ENCODE measurements at places on chromosomes 5 and 9.

- DNase-seq: no peak
Observed at GRCh38 chr5:54870271-54870670, 115.1 kb downstream of the ESM1 start.

GRCh38 chr9:136138566-136138965 is 19.9 kb upstream of the TMEM250 start:
- DNase-seq: no peak

DNA sequence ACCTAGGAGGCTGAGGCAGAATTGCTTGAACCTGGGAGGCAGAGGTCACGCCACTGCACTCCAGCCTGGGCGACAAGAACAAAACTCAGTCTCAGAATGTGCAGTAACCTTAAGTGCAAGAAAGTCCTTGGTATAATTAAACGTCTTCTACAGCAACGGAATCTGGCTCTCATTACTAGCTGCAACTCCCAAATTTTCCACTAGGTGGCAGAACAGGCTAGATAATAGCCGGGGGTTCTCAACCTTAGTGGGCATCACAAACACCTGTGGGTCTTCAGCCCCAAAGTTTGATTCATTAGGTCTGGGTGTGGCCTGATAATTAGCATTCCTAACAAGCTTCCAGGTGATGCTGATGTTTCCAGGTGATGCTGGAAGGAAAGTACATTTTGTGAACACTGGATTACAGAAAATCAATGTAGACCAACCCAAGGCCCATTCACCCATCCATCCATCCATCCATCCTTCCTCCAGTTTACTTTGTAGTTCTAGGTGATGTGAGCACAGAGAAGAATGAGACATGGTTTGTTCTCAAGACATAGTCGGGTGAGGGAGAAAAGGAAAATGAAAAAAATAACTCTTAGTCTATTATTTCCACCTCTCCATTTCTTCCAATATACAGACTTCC is 37.3 kb downstream of the FBXW2 start:
- peak; percentile 36 for DNase-seq

DNA sequence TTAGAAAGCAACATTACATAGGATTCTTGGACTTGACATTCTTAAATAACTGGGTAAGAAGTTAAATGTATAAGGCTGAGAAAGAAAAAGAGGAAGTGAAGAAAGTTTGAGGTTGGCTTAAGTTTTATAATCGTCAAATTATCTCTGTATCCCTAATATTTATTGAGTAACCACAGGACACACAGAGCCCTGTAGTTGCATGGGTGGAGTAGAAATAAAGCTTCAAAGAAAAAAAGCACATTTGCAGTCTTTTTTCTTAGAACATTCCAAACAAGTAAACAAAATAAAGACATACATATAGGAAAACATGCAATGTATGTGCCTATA is 137.0 kb downstream of the CCDC192 start:
- no peak for DNase-seq

- DNase-seq: no peak
Observed at GRCh38 chr5:147743678-147744374, 38.7 kb downstream of the JAKMIP2 start.

DNA sequence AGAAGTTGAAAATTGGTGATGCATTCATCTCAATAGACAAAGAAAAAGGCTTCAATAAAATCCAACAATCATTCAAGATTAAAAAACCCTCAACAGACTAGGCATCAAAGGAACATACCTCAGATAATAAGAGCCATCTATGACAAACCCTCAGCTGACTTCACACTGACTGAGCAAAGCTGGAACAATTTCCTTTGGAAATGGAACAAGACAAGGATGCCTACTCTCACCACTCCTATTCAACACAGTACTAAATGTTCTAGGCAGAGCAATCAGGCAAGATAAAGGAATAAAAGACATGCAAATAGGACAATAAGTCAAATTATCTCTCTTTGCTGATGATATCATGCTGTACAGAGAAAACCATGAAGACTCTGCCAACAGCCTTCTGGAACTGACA is 1188.1 kb downstream of the DTWD2 start:
- no peak for DNase-seq

GRCh38 chr5:20949636-20950035 is 961.6 kb upstream of the CDH18 start:
- DNase-seq: no peak

- DNase-seq: no peak
Observed at GRCh38 chr9:122900791-122901190, 4.4 kb downstream of the RC3H2 start.

- DNase-seq: no peak
Observed at GRCh38 chr5:139571966-139572365, 10.8 kb downstream of the UBE2D2 start.

GRCh38 chr5:17805227-17805825 is 171.1 kb downstream of the TAF11L14 start:
- DNase-seq: no peak

- DNase-seq: no peak
Observed at GRCh38 chr5:151772846-151773561, 1.2 kb downstream of the G3BP1 start.

DNA sequence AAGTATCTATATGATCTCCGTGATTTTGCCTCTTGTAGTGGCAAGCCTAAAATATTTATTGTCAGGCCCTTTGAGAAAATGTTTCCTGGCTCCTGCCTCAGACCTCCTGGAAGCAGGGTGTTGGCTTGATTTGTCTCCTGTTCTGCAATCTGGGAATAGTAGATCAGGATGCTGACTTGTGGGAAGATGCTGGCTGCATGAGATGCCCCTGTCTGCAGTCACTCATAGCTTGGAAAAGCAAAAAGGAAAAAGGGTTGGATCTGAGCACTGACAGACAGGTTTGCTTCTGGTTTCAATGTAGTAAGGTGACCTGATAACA is 16.7 kb downstream of the TJP2 start:
- DNase-seq: no peak

DNA sequence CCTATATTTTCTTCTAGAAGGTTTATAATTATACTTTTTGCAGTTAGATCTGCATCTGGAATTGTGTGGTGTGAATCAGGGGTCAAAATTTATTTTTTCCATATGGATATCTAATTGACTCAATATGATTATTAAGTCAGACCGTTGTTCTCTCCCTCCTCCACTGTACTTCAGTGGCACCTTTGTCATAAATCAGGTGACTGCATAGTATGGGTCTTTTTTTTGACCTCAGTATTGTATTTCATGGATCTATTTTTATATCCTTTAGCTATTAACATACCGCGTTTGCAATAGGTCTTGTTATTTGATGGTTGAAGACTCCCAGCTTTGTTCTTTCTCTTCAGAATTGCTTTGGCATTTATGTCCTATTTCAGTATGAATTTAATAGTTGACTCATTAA is 107.4 kb downstream of the BOD1 start:
- no peak for DNase-seq

DNA sequence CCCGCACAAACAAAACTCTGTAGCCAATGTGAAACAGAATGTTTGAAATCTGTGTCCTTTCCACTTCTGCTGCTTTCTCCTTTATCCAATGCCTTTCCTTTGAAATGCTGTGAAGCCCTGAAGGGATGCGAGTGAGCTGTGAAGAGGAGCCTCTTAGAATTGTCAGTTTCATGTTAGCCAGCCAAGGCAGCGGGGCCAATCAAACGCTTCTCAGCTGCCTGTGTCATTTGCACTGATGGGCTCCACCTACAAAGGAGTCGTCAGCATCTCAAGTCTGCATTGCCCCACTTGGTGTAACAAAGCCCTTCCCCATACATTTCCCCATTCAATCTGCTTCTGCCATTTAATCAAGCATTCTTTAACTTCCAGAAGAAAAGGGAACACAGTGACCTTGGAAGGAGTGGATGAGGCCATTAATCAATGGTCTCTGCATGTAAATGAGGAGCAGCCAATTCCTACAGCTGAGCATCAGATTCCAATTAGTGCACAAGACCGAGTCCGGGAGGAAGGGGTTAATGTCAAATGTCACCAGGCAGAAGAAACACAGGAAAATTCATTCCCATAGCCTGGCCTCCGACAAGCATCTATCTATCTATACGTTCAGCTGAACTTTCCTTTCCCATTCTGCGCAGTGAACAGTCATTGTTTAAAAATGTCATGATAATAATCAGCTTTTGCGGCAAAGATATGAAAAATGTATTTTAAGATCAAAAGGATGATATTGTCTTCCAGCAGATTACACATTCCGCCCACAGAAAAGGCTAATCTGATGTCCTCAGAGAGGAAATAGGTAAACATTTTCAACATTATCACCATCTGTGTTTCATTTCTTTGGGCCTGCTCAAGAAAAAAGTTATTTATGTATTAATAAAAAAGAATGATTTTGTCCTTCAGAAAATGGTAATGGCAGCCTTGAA is 154.6 kb downstream of the FSTL4 start:
- DNase-seq: no peak

GRCh38 chr9:93945400-93946337 is 9.5 kb downstream of the BARX1 start:
- DNase-seq: no peak

DNA sequence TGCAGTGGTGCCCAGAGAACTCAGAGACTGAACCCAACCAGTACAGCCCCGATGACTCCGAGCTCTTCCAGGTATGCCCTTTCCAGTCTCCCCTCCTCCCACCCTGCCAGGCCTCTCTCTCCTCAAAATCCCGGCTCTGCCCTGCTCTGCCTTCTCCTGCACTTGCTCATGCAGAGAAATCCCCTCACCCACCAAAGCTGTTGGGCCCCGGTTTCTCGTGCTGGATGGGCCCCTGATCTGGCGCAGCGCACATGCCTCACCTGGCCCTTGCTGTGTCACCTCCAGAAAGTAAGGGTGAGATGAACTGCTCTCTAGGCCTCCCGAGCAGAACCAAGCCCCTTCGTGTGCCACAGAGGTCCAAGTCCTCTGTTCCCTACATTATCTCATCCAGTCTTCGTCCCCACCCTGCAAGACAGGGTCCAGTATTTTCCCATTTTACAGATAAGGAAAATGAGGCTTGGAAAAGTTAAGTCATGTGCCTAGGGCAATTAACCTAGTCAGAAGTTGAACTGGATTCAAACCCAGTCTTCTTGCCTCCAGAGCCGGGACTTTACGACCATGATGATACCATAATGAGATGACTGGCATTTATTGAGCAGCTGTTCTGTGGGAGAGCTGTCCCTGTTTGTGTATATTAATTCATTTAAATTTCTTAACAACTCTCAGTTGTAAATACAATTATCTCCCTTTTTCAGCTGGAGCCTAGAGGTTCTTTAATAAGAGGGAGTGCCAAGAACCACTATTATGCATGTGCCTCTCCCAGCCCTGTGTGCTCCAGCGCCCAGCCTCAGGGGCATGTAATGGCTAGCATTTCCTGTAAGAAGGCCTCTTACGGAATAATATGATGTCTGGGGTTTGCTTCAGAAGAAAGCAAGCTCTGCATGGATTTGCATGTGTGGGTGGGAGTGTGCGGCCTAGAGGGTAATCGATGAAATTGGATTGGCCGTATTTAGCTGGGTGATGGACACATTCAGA is 90.7 kb downstream of the PPARGC1B start:
- DNase-seq: no peak

- no peak for DNase-seq
Observed at GRCh38 chr9:94928691-94929368, 202.3 kb downstream of the AOPEP start.

- DNase-seq: peak; percentile 70
Observed at GRCh38 chr9:109640580-109641371, 139.2 kb upstream of the PALM2AKAP2 start.

DNA sequence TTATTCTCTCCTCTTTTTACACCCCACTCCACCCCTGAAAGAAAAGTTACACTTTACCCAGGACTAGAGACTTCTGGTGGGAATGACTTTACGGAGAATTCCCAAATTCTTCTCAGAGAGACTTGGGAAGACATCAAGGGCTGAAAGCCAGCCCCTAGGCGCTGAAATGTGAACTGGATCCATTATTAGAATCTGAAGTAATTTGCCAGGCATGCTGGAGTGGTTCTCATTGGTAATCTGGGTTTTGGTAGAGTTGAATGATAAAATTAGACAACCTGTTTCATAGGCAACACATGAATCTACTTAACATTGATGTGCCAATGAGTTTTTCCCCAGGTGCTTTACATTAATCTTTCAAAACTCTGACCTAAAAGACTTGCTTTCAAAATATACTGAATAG is 324.8 kb downstream of the ADAMTS6 start:
- DNase-seq: no peak

GRCh38 chr9:134519375-134520070 is 122.1 kb upstream of the COL5A1 start:
- DNase-seq: no peak

DNA sequence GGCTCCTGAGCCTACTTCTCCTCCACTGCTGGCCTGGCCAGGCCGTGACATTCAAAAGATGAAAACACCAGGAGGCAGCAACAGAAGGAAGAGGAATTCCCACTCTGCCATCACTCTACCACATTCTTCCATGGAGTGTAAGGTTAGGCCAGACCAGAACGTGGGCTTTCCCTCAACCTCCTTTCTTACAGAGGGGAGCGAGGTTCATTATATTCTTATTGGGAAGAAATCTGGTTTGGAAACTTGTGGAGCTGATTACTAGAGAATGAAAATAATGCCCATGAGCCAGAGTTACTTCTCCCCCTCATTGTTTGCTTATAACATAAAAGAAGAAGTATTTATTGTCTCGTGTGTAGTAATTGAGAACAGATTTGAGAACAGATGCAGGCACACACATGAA is 136.3 kb upstream of the BASP1 start:
- DNase-seq: no peak

DNA sequence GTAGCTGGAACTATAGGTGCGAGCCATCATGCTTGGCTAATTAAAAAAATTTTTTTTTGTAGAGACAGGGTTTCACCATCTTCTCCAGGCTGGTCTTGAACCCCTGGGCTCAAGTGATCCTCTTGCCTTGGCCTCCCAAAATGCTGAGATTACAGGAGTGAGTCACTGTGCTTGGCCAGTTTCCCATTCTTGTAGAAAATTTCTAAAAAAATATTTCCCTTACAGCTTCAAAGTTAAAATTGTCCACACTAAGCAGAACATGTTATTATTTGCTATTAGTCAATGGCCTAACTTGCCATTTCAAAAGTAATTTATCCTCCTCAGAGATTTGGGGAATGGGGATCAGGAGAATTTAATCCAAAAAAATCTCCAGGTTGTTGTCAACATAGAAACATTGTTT is 40.1 kb downstream of the SLC38A9 start:
- no peak for DNase-seq

DNA sequence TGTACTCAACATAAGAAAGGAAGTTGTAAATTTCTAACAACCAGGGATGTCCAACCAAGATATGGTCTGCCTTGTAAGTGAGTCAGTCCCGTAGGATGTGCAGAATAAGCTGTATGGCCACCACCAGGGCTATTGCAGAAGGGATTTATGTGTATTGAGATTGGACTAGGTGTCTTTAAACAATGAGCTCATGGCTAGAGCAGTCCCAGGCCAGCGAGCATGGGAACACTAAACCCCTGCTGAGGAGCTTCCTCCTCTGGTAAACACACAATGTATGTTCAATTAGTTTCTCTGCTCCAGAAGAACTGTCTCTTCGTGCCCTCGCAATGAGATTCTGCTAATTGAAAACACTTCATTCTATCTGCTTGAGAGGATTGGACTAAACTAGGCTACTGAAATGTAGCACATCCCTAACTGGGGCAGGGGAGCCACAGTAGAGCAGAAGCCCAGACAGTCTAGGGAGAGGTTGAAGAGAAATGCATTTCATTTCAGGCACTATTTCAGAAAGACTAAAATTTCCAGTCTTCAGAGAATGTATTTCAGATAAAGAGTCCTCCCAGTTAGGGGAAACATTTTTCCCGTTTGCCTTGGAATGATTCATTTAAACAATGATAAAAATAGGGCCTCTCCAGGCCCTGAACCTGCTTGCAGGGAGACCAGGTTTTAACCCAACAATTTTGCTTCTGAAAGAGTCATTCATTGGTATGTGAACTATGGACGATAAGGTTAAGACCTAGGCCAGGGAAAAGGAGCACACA is 154.7 kb downstream of the FAM114A2 start:
- no peak for DNase-seq

- no peak for DNase-seq
Observed at GRCh38 chr5:135451581-135452320, 400 bp downstream of the TIFAB start.

GRCh38 chr9:131976157-131977108 is 103.2 kb downstream of the MED27 start:
- DNase-seq: no peak

Data from hypothalamus (tissue), 51 donors.